ENCODE measurements at places on chromosomes 16 and 17. TPM values are rescaled to one million over a fixed set of nuclear protein-coding genes. Genes with fewer than 3 reads are reported as not detected.

The SNAI3 gene
- 0.30 TPM for total RNA-seq

- peaks cover 2% of the 10 kb centered on the region for H3K36me3 ChIP-seq
- H3K4me1 ChIP-seq, result no peaks in the 10 kb centered on the region
- H3K27me3 ChIP-seq, result no peaks in the 10 kb centered on the region
- no peak for DNase-seq
- no peak overlapping the region for H3K27ac ChIP-seq
Observed at GRCh38 chr17:30550512-30551273, 73.5 kb downstream of the GOSR1 start.

The LRRC46 gene
- total RNA-seq, result 0.40 TPM

- peak overlapping the region; percentile 56 for H3K4me3 ChIP-seq
- peaks cover 13% of the 10 kb centered on the region for H3K36me3 ChIP-seq
- no peak overlapping the region for H3K27ac ChIP-seq
- peak; percentile 10 for DNase-seq
Observed at GRCh38 chr16:1613728-1614455, 1.7 kb downstream of the CRAMP1 start.

The USP7 gene
- 88.6 TPM for total RNA-seq

- no peaks in the 10 kb centered on the region for H3K27me3 ChIP-seq
- H3K27ac ChIP-seq, result peak overlapping the region; percentile 72
- H3K36me3 ChIP-seq, result peaks cover 6% of the 10 kb centered on the region
- no peak overlapping the region for H3K4me3 ChIP-seq
- no peak for DNase-seq
Observed at GRCh38 chr17:57597531-57598453, 147.3 kb downstream of the CCDC182 start.

The ST6GALNAC1 gene
- 3.3 TPM for total RNA-seq

All from spinal cord (tissue), 10 donors.